ENCODE measurements at places on chromosomes 3 and 15. TPM values are rescaled to one million over a fixed set of nuclear protein-coding genes. Genes with fewer than 3 reads are reported as not detected.

- no peak for DNase-seq
Observed at GRCh38 chr3:157589211-157589610, 86.0 kb upstream of the VEPH1 start.

- no peak for DNase-seq
Observed at GRCh38 chr15:88161636-88162035, 94.9 kb downstream of the NTRK3 start.

DNA sequence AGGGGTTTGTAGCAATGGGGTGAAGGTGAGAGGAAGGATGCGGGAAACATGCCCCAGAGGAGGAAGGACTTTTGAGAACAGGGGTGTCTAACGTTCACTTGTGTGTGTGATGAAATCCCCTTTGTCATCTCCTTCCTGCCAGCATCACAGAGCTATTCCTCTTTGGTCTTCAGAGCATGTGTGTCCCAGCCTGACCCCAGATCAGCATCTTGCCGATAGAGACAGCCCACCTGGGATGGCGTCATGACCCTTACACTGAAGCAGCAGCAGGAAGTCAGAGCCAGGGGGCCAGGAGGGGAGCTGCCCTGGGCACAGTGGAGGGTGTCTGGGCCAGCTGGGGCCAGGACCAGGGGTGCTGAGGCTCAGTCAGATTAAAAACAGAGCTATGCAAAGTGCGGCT is 29.9 kb upstream of the GRIP2 start:
- no peak for DNase-seq

Gene TMC3
- not detected for total RNA-seq

- DNase-seq = no peak
Observed at GRCh38 chr3:29585368-29585767, 304.5 kb downstream of the RBMS3 start.

DNA sequence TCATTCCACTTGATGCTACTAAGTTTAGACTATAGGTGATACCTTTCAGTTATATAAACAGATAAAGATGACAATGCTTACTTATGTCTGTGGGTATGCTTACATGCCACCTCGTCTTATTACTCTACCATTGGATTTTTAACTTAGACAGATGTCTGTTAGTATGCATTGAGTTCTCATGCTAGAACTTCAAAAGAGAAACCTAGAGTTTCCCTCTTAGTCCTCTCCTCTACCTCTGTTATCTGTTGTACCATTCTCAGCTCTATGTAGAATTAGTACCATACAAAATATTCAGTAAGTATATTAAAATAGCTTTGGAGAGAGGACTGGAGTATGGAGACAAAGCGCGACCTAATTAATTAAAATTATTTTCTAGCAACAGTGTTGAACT is 111.3 kb downstream of the BBX start:
- DNase-seq = no peak

Gene GABRG3
- not detected for total RNA-seq

- no peak for DNase-seq
Observed at GRCh38 chr3:86743233-86743632, 247.7 kb downstream of the VGLL3 start.

Gene STAC
- not detected for total RNA-seq

- DNase-seq = no peak
Observed at GRCh38 chr3:138356730-138357405, 8.5 kb downstream of the MRAS start.

GRCh38 chr3:89395456-89395855 is 288.0 kb downstream of the EPHA3 start:
- no peak for DNase-seq

DNA sequence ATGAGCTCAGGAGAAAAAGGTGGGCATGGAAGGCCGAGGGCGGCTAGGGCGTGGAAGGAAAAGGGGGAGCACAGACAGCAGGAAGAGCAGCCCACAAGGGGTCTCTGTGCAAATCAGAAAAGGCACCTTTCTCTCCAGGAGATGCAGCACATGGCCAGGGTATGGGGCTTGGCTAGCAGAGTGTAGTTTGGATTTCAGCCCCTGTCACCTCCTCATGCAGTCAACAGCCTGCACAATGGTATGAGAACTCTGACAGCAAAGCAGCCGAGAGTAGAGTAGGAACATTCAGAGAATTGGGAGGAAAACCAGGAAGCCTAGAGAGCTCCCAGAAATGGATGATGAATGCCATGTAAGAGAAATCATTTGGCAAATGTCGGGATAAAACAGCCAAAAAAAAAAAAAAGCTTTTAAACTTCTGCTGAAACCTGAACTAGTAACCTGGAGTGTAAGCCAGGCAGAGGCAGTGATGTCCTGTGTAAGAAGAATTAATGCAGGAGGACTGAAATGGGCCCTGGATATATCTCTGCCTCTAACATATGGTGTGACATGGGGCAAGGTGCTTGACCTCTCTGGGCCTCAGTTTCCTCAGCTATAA is 25.7 kb downstream of the FSTL1 start:
- DNase-seq = no peak

DNA sequence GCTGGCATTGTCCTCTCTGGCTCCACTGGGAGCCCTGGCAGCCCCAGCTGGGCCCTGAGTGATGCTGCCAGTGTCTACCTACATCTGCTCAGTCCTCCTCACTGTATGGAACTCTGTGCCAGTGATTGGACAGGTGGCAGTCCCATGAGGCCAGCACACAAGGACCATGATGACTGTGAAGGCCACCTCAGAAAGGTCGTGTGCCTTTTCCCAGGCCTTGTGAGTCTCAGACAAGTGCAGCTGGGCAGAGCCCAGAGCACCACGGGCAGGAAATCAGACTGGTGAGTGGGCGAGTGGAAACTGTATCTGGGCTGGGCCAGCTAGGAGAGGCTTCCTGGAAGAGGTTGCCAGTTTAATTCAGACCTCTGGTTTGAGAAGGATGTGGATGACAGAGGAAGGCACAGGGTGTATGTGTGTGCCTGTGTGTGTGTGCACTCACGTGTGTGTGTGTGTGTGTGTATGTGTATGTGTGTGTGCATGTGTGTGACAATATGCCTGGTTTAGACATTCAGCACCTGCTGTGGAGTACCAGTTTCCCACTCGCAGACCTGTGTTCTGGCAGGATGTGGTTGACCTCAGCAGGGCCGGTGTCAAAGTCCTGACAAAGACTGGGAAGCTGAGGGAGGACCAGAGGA is 7.0 kb downstream of the MAPKAPK3 start:
- DNase-seq = no peak

DNA sequence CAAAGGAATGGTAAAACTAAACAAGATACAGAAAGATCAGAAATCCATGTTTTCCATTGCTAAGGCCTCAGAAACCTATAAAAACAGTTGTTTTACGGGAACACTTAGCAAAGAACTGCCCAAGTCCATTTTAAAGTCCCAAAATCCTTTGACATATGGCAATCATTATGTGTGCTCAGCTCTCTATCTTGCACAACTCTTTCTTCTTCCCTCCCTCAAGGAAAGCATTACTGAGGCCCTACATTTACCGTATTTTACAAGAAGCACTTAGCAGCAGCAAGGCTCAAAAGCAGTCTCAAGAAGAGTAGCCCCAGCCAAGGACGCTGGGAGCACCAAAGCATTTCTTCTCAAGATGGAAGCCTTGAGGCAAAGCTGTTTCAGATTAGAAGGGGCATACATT is 169.6 kb upstream of the LRTM1 start:
- DNase-seq = no peak

DNA sequence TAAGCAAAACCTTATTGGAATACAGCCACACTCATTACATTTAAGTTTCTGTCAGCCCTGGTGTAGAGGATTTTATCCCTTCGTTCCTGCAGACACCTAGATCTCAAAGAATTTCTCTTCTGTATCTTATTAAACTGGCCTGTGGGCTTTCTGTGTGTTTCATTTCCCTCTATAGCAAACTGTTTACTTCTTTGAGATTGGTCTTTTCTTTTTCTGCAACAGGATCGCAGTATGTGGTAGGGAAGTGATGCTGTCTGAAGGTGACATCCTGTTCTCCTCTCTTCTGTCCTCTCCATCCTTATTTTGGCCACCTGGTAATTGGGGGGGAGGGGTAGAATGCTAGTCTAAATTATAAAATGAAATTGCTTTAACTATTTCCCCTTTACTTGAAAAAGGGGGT is 25.5 kb downstream of the ATP1B3 start:
- no peak for DNase-seq

DNA sequence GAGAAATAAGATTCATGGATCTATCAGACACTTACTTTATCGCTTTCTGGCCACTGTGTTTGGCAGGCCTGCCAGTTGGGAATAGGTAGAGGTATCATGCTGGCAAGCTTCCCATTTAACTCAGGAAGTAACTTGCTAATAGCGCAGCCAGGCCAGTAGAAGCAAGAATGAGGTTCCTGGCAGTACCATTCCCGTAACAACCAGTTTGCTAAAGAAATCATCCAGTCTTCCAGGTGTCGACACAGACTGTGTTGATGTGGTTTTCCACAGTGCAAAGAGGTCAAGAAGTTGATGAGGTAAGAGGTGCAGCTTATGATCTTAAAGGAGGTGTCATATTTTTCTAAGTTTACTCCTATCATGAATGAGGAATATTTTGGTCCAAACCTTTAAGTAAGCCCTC is 46.2 kb downstream of the DPH6 start:
- DNase-seq = no peak

Gene ERC2
- 0.09 TPM for total RNA-seq

GRCh38 chr15:27903405-27903804 is 195.7 kb downstream of the OCA2 start:
- DNase-seq = no peak

Gene NEK10
- total RNA-seq = 0.84 TPM

DNA sequence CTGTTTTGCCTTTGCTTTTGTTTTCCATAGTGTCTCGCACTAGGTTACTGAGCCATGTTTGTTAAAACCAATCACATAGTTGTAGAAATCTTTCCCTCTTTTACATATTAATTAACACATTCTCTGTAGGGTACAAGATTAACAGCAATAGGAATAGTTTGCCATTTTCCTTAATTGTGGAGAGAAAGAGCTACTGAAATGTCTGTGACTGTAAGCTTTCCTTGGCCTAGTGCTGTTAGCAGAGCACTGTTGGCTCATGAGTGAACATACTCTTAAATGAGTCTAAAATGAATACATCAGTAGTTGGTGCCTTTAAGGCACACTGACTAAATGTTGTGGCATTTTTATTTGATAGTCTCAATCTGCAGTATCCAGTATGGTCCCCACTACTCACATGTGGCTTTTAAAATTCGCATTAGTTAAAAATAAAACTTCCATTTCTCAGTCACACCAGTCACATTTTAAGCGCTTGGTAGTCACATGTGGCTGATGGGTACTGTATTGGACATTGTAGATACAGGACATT is 28.2 kb downstream of the CHD2 start:
- DNase-seq = no peak

GRCh38 chr15:55240125-55240760 is 43.5 kb upstream of the RSL24D1 start:
- no peak for DNase-seq

- no peak for DNase-seq
Observed at GRCh38 chr3:77464111-77464688, 424.3 kb downstream of the ROBO2 start.

DNA sequence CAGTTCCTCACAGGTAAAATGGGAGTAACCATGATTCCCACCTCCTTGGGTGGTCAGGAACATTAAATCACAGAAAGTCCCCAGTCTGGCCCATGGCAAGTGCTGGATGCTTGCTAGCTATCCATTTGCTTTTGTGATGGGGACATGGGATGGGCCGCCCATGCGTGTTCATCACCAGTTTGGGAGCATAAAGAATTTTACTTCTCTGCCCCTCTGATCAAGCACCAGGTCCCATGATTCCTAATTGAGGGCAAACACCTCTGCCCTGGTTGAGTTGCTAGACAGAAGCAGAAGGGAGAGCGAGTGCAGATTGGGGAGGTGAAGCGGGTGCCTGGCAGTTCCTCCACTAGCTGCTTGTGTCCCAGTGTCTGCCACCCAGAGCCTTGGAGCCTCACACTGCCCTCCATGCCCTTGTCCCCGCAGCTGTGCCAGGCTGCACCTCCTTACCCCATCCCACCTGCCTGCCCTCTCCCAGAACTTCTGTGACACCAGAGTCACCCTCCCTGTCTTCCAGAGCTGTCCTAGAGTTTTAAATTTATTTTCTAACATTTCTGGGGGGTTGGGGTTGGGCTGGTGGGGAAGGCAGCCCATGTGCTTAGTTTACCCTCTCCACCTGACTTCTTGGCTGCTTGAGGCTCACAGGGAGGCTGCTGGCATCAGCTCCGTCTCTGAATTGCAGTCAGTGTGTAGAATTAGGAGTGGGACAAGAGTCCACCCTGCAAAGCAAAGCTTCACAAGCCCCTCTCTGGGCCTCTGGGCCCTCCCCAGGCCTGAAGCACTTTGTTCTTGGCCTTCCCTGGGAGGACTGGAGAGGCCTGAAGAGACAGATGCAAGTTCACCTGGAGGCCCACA is 18.4 kb downstream of the CFAP100 start:
- no peak for DNase-seq

GRCh38 chr3:20462226-20462625 is 276.2 kb upstream of the SGO1 start:
- no peak for DNase-seq

GRCh38 chr15:50107591-50108408 is 11.2 kb downstream of the ATP8B4 start:
- DNase-seq = peak; percentile 29

Gene SAMMSON
- not detected for total RNA-seq

- no peak for DNase-seq
Observed at GRCh38 chr15:44811337-44811736, 75.0 kb downstream of the TRIM69 start.

DNA sequence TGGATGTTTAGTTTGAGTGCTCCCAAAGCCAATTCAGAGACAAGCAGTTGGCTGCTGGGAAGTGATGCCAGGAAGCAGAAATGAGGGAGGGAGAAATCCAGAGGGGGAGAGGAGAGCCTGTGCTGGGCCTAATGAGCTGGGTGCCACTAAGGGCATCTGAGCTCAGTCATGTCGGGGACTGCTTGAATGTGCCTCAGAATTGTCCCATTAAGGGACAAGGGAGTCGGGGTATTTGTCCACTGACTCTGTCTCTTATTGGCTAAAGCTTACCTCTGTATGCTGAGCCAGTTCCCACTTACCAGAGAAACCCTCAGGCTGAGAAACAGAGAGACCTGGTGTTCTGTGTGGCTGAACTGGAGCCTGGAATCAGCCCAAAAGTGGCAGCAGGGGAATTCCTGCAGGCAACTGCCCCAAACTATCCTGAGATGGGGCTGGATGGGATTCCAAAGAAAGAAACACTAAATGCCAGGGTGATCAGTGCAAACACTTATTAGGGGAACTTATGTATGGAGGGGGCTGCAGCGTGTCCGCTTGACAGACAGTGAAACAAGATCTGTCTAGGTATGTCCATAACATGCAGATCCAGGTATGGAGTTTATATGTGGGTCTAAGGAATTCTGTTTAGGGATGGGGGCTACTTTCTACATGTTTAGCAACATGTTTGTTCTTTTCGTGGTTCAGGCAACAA is 48.6 kb downstream of the NR1D2 start:
- no peak for DNase-seq
